ENCODE measurements at places on chromosomes 4 and X.
A peak's percentile ranks its signal among the peaks of the same experiment; 100 is the strongest.

DNA sequence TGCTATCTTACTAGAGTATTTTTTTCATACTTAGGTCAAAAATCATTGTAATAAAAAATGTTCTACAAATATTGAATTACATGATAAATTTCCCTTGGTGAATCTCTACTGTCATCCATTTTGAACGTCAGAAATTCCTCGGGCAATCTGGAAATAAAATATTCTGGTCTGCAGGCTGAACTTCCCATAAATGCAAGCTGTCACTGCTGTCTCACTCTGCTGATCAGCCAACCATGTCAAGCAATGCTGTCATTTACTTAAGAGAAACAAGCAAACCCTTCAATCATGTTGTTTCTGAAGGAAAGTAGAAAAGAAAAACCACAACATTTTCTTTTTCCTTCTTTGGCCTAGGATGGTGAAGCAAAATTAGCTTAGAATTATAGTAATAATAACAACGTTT, 514.2 kb upstream of the GALNT7 start:
- no peak overlapping the region for H3K27ac ChIP-seq
- no peak overlapping the region for H3K4me3 ChIP-seq
- H3K36me3 ChIP-seq: no peaks in the 10 kb centered on the region

DNA sequence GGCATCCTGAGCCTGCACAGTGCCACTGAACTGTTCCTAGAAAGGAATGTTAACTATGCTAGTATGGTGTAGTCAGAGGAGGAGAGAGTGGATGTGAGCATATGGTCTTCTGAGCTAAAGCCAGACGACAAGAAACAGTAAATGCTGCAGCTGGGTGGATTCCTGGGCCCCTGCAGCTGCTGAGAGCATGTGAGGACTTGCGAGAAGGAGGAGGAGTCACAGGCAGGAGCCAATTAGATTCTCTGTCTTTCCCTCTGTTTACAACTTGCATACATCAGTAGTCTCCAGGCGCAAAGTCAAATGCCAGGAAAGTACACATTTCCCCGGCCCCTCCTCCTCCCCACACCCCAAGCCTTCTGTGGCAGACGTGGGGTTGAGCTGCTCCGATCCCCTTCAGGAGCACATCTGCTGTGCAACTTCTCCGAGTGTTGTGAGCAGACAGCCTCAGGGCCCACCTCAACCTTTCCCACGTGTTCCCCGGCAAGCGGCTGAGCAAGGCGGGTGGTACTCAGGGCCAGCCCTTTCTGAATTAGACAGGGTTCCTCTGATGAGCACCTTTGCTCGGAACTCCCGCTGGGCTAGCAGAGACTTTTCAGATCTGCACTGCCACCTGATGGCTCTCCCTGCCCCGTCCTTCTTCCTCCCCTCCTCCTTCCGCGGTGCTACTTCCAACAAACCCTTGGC, 108.7 kb upstream of the ATP6AP2 start:
- H3K4me1 ChIP-seq: peaks cover 37% of the 10 kb centered on the region
- H3K27ac ChIP-seq: no peak overlapping the region
- DNase-seq: peak; percentile 43
- peak overlapping the region; percentile 16 for H3K4me3 ChIP-seq
- no peaks in the 10 kb centered on the region for H3K36me3 ChIP-seq
- no peaks in the 10 kb centered on the region for H3K27me3 ChIP-seq

DNA sequence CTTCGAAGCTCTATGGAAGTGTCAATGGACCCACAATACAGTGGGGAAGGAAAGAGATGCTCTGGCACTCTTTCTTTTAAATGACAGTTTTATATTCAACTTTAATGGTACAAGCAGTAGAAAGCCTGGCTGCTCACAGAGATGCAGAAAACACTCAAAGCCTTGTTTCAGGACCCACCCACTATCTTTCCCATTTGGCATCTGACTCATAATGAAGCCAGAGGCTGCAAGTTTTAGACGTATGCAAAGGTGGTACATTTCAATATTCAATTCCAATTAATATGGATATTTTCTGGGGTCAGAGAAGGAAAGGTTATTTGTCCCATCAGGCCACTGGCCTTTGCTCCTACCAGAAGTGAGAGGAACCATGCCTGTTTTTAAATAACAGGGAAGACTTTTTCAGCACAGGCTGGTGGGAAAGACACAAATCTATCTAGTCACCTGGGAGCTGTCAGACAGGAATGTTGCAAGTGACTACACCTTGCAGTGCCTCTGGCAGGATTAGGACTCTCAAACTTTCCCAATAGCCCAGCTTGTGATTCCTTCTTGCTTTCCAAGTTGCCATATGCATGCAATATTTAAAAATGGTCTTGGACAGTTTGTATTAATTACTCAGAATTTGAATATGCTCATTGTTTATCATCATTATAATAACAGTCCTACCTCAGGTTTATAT, 70.0 kb upstream of the RAB40AL start:
- no peaks in the 10 kb centered on the region for H3K27me3 ChIP-seq
- H3K36me3 ChIP-seq: no peaks in the 10 kb centered on the region
- DNase-seq: no peak
- H3K4me1 ChIP-seq: no peaks in the 10 kb centered on the region

DNA sequence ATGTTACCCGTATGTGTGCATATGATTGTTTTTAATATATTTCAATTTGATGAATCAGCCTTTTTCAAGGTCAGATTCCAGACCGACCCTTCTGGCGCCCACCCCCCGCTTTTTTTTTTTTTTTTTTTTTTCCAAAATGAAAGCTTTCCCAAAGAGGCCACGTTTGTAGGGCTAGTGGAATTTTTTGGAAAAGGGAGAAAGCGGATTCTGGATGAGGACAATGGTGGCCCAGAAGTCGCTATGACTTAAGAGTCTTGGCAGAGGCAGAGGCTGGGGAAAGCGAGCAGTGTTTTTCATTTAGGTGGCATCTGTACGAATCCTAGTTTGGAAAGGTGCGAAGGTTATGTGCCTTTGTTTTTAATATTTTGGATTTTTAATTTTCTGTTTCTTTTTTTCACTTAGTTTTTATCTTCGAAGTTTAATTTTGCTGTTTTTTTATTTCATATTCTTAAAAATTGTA, 14.6 kb downstream of the NDUFB11 start:
- no peak for DNase-seq
- H3K4me1 ChIP-seq: peaks cover 13% of the 10 kb centered on the region
- no peak overlapping the region for H3K27ac ChIP-seq
- peak overlapping the region; percentile 75 for H3K4me3 ChIP-seq
- H3K27me3 ChIP-seq: no peaks in the 10 kb centered on the region
- H3K36me3 ChIP-seq: no peaks in the 10 kb centered on the region

DNA sequence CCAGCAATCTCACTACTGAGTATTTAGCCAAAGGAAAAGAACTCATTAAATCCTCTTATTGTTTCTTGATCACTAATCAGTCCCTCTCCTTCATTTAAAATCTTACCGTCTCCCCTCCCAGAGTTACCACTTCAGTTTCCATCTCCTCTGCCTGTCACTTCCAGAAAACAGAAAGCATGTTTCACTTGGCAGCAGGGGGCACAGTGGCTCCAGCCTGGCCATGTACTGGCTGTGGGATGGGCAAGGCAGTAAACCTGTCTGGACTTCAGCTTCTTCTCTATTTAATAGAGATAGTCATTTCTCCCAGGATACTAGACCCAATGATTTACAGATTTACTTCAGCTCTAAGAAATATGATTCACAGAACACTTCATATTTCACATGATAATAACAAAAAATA, 63.2 kb downstream of the CD40LG start:
- no peak for DNase-seq
- H3K4me1 ChIP-seq: peaks cover 36% of the 10 kb centered on the region
- H3K4me3 ChIP-seq: no peak overlapping the region

GRCh38 chr4:141410839-141411238, 190.1 kb downstream of the ZNF330 start:
- H3K27ac ChIP-seq: no peak overlapping the region
- no peaks in the 10 kb centered on the region for H3K36me3 ChIP-seq
- no peaks in the 10 kb centered on the region for H3K27me3 ChIP-seq
- no peak for DNase-seq
- no peaks in the 10 kb centered on the region for H3K4me1 ChIP-seq
- H3K4me3 ChIP-seq: no peak overlapping the region

DNA sequence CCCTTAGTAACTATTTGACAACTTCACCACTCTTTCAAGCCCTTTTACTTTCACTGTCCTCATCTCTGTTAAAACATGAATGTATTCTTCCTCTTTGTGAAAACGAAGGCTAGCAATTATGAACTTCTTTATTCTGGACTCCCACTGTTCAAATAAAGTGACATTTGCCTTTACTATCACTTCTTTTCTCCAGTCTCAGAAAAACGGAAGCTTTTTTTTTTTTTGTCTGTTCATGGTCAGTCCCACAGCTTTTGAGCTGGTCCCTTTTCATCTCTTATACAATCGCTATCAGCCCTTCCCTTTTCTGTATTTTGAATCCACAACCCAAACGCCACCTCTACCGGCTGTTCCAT, 327.7 kb downstream of the DKK2 start:
- no peak overlapping the region for H3K4me3 ChIP-seq
- H3K36me3 ChIP-seq: no peaks in the 10 kb centered on the region
- no peaks in the 10 kb centered on the region for H3K27me3 ChIP-seq
- no peak for DNase-seq
- H3K27ac ChIP-seq: no peak overlapping the region

GRCh38 chr4:164484551-164484950, 269.4 kb upstream of the SMIM31 start:
- no peak overlapping the region for H3K27ac ChIP-seq
- H3K27me3 ChIP-seq: no peaks in the 10 kb centered on the region
- no peak for DNase-seq
- H3K4me1 ChIP-seq: no peaks in the 10 kb centered on the region
- H3K36me3 ChIP-seq: no peaks in the 10 kb centered on the region

All from CD4-positive, alpha-beta T cell (primary cell).